ENCODE measurements at places on chromosomes 2 and 18.
A peak's percentile ranks its signal among the peaks of the same experiment; 100 is the strongest.

DNA sequence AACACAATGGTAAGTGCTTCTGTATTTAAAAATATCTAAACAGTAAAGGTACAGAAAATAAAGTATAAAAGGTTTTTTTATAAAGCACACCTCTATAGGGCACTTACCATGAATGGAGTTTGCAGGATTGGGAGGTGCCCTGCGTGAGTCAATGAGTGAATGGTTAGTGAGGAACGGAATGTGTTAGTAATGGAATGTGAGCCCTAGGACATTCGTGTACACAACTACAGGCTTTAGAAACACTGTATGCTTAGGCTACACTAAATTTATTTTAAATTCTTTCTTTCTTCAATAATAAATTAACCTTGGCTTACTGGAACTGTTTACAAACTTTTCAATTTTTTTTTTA lies 337.9 kb upstream of the SLC39A10 start:
- DNase-seq, result no peak

GRCh38 chr2:66925128-66925527 lies 472.0 kb upstream of the ETAA1 start:
- DNase-seq, result no peak

GRCh38 chr2:16194530-16194929 lies 254.2 kb downstream of the MYCN start:
- no peak for DNase-seq

GRCh38 chr2:173720306-173720705 lies 244.9 kb downstream of the SP3 start:
- DNase-seq, result no peak

- peak; percentile 82 for DNase-seq
Observed at GRCh38 chr2:27264753-27265535, 2.1 kb upstream of the SLC30A3 start.

- no peak for DNase-seq
Observed at GRCh38 chr2:36570416-36570815, 27.6 kb downstream of the FEZ2 start.

GRCh38 chr2:37355735-37356134 lies 11.3 kb downstream of the QPCT start:
- no peak for DNase-seq

GRCh38 chr2:145625111-145625510 lies 1105.2 kb upstream of the ZEB2 start:
- no peak for DNase-seq

DNA sequence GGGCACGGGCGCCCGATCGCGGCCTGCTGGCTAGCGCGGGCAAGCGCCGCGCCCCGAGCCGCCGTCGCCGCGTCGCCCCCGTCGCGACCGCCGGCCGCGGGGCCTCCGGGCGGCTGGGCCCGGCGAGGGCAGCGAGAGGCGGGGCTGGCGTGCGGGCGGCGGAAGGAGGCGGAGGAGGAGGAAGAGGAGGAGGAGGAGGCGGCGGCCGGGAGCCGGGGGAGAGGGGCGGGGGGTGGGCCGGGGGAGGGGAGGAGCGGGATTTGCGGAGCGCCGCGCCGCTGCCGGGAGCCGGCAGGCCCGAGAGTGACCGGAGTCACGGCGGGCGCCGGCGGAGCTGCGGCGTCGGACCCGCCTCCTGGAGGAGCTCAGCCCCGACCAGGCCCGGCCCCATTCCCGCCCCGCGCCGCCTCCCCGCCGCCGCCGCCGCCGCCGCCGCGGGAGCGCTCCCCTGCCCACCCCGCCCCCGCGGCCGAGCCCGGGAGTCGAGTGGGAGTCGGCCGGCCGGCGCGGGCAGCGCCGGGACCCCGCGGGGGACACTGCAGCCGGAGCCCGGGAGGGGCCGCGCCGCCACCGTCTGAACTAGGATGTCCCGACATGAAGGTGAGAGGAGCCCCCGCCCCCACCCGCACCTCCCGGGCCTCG lies at the start of gene KCMF1:
Gene KCMF1 (plus strand): TSS at position 294 of the 642 bp plus-strand sequence. CDS start 291 bp downstream, at position 585.
- peak; percentile 60 for DNase-seq

- no peak for DNase-seq
Observed at GRCh38 chr2:49042488-49042887, 111.8 kb downstream of the FSHR start.
